Neural crest cell (in vitro differentiated cells): ENCODE measurements at places on chromosomes 3 and 15. TPM values are rescaled to one million over a fixed set of nuclear protein-coding genes. Genes with fewer than 3 reads are reported as not detected.
A peak's percentile ranks its signal among the peaks of the same experiment; 100 is the strongest.

Gene XIRP1
- total RNA-seq: not detected in 2 replicates

Gene RPUSD2
- total RNA-seq: 16.0 and 16.9 TPM in 2 replicates

Gene DCUN1D1
- 48.3 and 57.6 TPM in 2 replicates for total RNA-seq

DNA sequence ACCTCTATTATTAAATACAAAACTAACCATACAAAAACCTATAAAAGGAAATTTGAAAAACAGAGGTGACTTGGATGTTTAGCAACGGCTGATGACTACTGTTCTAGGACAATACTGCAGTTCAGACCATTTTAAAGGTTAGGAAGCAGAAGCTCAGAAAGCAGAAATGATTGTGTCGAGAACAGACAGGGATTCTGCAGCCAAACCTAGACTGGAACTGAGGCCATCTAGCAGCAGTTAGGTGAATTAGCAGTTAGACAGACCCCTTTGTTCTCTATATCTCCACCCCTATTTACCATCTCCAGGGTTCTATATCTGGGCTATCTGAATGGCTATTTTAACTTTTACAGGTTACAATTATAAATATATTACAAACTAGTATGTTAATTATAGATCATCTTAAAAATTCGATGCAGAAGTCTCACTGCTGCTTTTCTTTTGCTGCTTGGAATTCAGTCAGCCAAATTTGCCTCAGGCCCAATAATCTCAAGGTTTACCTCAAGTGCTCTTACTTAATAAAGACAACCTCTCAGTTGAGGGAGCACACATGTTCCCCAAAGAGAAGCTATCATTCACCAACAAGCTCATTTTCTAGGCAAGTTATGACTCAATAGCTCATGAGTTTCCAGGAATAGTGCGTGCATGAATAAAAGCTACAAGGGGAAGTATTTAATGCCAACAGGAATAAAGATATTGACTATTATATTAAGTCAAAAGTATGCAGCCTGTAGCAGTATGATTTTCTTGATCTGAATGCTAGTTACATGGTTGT is 9.3 kb upstream of the IL1RAP start:
- no peak for DNase-seq
- no peaks in the 10 kb centered on the region for H3K4me1 ChIP-seq
- H3K4me3 ChIP-seq: no peak overlapping the region

GRCh38 chr3:188446014-188446413 is 292.1 kb downstream of the LPP start:
- H3K36me3 ChIP-seq: peaks cover 5% of the 10 kb centered on the region
- H3K4me3 ChIP-seq: no peak overlapping the region
- H3K27me3 ChIP-seq: no peaks in the 10 kb centered on the region
- no peak overlapping the region for H3K27ac ChIP-seq
- H3K4me1 ChIP-seq: peaks cover 1% of the 10 kb centered on the region

DNA sequence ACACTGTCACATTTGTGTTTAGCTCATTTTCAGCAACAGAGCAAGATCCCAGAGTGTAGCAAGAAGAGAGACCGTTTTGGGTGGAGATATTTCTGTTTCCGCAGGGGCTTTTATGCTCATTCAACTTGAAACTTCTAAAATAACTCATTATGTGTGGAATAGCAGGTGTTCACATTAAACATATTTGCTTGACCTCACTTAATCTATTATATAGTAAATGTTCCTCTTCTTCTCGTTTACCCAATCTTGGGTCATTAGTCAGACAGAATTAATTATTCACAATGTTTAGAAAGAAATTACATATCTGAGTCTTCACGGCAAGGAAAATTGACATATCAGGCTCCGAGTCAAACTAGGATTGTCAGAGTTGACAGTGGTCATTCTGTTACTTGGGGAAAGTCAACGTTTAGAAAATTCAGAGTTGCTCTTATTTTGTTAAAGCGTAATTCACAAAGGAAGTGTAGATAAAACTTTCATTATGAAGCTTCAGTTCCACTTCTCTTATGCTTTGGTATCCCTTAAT is 222.9 kb downstream of the TPRG1 start:
- H3K4me3 ChIP-seq: no peak overlapping the region
- DNase-seq: no peak

- no peak overlapping the region for H3K4me3 ChIP-seq
- H3K4me1 ChIP-seq: peaks cover 9% of the 10 kb centered on the region
- no peaks in the 10 kb centered on the region for H3K36me3 ChIP-seq
These were observed 127.0 kb downstream of the LIPC start for GRCh38 chr15:58558777-58559176.

DNA sequence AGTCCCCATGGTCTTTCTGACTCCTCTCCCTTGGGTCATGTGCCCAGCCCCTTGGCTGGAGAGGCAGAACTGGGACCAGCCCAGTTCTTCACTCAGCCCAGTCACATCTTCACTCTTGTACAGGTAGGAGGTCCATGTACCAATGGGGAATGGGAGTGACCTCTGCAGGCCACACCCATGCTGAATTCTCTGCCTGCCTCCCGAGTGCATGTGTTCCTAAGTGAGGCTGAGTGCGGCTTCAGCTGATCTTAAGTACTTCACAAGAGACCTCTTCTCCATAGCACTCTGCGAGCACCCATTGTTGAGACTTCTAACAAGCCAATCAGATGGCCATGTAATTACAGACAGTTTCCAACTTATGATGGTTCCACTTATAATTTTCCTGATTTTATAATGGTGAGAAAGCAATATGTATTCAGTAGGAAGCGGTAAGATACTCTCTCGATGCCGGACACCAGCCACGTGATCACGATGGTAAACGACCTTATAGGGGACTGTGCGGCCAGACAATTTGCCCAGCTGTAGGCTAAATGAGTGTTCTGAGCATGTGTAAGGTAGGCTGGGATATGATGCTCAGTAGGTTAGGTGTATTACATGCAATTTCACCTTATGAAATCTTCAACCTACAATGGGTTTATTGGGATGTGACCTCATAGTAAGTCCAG is 112.1 kb downstream of the KLF13 start:
- peaks cover 19% of the 10 kb centered on the region for H3K4me1 ChIP-seq
- H3K27me3 ChIP-seq: peaks cover 6% of the 10 kb centered on the region
- peak overlapping the region; percentile 38 for H3K4me3 ChIP-seq
- no peak overlapping the region for H3K27ac ChIP-seq
- no peaks in the 10 kb centered on the region for H3K36me3 ChIP-seq
- no peak for DNase-seq

GRCh38 chr3:22728406-22728805 is 474.7 kb upstream of the UBE2E2 start:
- no peak for DNase-seq
- no peak overlapping the region for H3K27ac ChIP-seq
- H3K4me3 ChIP-seq: no peak overlapping the region
- H3K4me1 ChIP-seq: no peaks in the 10 kb centered on the region
- peaks cover 2% of the 10 kb centered on the region for H3K27me3 ChIP-seq
